ENCODE measurements at places on chromosomes 7 and 10.

- no peak for DNase-seq
Observed at GRCh38 chr7:99393355-99394187, 14.8 kb downstream of the PDAP1 start.

DNA sequence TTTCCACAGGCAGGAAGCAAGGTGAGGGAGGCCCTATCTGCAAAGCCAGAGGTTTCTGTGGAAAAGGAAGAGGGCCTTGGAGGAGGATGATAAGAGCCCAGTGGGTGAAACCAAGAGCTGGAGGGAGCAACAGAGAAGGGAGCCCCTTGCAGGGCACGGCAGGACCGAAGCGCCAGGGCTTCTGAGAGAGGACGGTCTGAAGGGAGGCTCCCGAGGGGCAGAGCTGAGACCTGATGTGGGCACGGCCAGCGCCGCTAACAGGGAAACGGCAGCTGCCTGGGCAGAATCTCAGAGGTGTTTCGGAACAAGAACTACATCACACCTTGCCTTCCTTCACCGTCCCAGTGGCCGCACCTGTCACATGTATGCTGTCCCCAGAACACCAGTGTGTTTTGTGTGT is 144.3 kb upstream of the ADARB2 start:
- no peak for DNase-seq

- DNase-seq: no peak
Observed at GRCh38 chr10:112914288-112914952, 35.6 kb upstream of the TCF7L2 start.

GRCh38 chr7:55877308-55877707 is 9.9 kb upstream of the ZNF713 start:
- no peak for DNase-seq

GRCh38 chr10:68231817-68232251 is at the start of gene ATOH7:
Gene ATOH7, minus strand, starts transcription at chr10:68232113. Its CDS starts 436 bp downstream, at chr10:68231677.
- DNase-seq: no peak

GRCh38 chr10:17652585-17652984 is 8.6 kb downstream of the STAM start:
- no peak for DNase-seq

GRCh38 chr7:124032369-124033094 is at the start of gene TMEM229A:
Gene TMEM229A, minus strand, starts transcription at chr7:124033067. Its CDS starts 64 bp downstream, at chr7:124033003.
- DNase-seq: no peak

DNA sequence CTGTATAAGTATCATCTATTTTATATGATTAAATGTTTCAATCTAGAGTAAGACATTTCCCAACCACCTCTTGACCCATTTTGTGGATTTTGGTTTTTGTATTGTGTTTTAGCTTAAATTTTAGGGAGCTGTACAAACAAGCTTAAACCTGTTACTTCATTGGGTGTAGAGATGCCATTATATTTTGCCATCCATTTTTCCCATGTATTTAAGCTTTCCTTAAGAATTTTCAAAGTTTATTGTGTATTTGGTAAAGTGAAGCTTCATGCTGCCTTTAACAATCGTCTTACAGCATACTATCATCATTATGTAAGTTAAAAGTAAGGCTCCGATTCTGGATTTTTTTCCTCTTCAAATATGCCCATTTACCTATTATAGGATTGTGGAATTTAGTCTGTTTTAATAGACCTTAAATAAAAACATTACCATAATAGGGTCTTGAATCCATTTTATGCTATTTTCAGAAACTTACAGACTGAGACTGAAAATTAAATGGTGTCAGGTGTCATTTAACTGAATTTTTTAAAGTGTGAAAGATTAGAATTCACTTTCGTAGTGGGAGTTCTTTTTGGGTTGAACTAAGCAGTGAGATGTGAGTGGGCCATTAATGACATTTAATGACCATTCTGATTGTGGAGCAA is 2.2 kb downstream of the KMT2E start:
- no peak for DNase-seq

- DNase-seq: no peak
Observed at GRCh38 chr7:930975-931758, 23.3 kb downstream of the ADAP1 start.

DNA sequence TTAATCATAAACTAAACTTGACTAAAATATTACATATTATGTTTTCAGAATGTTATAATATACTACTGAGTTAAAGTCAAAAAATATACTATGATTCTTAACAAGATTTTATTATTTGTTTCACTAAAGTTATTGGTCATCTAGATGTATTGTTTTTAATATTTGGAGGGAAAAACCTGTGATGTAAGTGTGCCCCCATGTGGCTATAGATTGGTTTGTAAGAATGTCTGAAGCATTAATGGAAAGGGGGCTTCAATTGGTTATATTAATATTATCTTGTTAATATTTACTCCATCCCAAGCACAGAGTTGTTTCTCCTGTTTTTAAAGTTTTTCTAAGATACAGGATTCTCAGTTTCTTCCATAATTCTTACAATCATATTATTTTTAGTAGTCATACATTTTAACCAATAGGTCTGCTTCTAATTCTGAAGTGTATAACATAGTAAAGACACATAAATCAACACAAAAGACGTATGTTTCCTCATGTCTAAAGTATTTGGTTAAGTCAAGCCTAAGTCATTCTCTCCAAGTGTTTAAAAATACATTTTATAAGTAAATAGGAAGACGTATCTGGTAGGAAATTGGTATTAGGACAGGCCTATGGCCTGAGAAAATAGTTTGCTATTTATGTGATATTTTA is 58.0 kb downstream of the GNAT3 start:
- no peak for DNase-seq

- DNase-seq: no peak
Observed at GRCh38 chr10:21388589-21388988, 136.9 kb downstream of the SKIDA1 start.

- DNase-seq: no peak
Observed at GRCh38 chr10:86333826-86334487, 32.6 kb downstream of the GRID1 start.

DNA sequence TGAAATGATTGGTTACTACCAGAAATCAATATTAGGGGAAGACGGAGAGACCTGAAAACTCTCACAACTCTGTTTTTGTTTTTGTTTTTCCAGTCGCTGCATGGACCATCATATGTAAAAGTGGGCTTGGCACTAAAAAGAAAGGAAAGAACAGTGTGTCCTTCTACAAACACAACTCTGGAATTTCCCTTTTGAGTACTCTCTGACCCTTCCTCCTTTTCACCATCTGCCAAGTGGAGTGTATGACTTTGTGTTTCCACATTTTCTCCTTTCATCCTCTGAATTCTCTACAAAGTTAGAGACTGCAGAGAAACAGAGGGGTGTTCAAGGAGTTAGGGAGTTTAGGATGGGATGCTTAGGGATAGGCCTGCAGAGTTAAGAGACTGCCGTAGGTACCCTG is 92.0 kb downstream of the MDFIC start:
- no peak for DNase-seq

DNA sequence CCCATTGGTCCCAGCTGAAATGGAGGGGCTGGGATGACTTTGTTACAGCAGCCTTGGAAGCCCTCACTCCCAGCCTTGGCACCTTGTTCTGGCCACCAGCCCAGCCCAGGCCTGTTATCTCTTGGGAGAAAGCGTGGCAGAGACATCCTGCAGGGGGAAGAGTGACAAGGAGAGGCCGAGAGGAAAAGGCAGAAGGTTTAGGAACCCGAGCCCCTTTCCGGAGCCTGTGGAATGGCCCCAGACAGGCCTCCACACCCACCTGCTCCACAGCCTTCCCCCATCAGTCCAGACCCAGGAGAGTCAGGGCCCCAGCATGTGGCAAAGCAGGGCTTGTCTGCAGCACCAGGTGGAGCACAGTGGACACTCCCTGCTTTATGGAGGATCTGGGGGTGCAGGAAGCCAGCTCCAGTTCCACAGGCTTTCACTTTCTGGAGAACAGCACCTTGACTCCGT is 24.1 kb upstream of the TRIM8 start:
- no peak for DNase-seq

GRCh38 chr7:40401406-40401805 is 266.6 kb downstream of the SUGCT start:
- no peak for DNase-seq

GRCh38 chr10:24488631-24489030 is 235.1 kb downstream of the ARHGAP21 start:
- DNase-seq: no peak

- DNase-seq: no peak
Observed at GRCh38 chr10:26430641-26431163, 7.4 kb upstream of the APBB1IP start.

DNA sequence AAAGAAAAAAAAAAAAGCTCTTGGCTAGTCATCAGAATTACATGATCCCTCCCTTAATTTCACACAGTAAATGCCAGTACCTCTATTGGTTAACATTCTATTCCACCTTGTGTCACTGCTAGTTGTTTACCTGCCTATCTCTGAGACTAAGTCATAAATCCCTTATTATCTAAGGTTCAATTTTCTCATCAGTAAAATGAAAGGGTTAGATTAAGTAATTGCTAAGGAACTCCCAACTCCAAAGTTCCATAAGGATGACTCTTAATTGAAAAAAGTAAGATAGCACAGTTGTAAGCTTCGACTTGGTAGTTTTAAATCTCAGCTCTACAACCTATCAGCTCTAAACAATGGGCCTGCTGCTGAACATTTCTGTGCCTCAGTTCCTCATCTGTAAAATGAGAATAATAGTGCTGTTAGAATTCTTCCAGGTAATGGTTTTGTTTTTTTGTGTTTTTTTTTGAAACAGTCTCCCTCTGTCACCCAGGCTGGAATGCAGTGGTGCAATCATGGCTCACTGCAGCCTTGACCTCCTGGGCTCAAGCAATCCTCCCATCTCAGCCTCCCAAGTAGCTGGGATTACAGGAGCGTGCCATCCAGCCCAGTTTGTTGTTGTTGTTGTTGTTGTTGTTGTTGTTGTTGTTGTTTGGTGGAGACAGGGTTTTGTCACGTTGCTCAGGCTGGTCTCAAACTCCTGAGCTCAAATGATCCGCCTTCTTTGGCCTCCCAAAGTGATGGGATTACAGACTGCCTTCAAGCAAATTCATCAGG is 35.6 kb downstream of the SRPK2 start:
- no peak for DNase-seq

DNA sequence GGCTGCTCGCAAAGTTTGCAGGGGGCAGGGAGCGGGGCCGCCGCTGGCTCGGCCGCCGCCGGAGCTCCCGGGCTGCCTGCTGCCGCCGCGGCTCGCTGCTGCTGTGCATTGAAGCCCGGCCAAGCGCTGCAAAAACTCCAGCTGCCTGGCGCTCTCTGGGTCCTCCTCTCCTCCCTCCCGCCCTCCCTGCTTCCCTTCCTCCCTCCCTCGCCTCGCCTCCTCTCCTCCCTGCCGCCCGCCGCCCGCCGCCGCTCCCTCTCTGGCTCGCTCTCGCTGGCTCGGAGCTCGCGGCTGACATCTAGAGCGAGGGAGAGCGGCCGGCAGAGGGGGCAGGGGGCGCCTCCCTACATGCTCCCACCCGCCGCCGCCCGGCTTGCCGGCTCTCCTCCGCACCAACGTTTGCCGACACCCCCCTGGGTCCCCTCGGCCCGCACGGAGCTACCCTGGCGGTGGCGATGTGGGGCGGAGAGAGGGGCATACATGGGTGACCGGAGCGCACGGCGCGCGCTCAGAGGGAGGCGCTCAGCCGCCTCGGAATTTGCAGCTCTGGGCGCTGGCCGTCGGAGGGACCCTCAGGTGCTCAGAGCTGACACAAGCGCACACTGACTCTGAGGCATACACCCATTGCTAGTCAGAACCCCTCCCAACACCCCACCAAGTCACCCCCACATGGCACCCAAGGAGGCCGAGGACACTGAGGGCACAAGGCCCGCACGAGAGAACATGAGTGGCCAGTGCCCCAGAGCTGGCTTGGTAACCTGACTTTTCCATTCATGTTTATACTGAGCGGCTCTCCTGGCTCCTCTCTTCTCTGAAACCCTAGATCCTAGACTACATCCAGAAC is 1.2 kb upstream of the PLXNA4 start:
- no peak for DNase-seq

GRCh38 chr7:71480791-71481190 is 348.8 kb downstream of the GALNT17 start:
- no peak for DNase-seq

- no peak for DNase-seq
Observed at GRCh38 chr7:137001041-137001440, 132.6 kb downstream of the CHRM2 start.

- DNase-seq: no peak
Observed at GRCh38 chr10:11951695-11952094, 90.9 kb downstream of the UPF2 start.

All from stimulated activated CD4-positive, alpha-beta T cell treated with anti-CD3 and anti-CD28 coated beads, Interleukin-4, amount 100 ng/mL, for 4 hours (primary cell).